Glutamatergic neuron (in vitro differentiated cells): ENCODE measurements at places on chromosomes 4 and X. TPM values are rescaled to one million over a fixed set of nuclear protein-coding genes. Genes with fewer than 3 reads are reported as not detected.

GRCh38 chrX:40056420-40056819 lies 41.3 kb downstream of the BCOR start:
- DNase-seq: no peak

DNA sequence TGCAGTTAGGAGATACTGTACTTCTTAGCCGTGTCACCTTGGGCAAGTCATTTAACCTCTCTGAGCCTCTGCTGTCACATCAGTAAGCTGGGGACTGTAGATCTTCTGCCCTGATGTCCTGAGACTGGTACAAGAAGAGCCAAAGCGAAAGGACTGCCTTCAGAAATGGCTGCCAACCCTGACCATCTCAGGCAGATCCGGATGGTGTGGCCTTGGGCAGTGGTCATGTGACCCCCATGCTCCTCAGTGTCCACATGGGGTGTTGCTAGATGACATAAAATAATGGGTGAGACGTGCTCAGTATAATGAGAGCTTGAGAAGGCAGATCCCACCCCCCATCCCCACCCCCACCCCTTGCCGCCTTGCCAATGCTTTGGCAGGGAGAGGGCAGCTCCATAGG lies 60.4 kb upstream of the MTM1 start:
- DNase-seq: no peak

ZCCHC18 gene
- 12.1 TPM for total RNA-seq

GRCh38 chrX:1502241-1502640 lies 34.7 kb downstream of the P2RY8 start:
- no peak for DNase-seq

- no peak for DNase-seq
These were observed 69.8 kb upstream of the FAT4 start for GRCh38 chr4:125244848-125245450.

- DNase-seq: no peak
These were observed 112.7 kb downstream of the PPP4R3C start for GRCh38 chrX:27350476-27350875.

GRCh38 chrX:155888139-155888538 lies 7.0 kb downstream of the VAMP7 start:
- DNase-seq: no peak

ADH4 gene
- total RNA-seq: not detected

DNA sequence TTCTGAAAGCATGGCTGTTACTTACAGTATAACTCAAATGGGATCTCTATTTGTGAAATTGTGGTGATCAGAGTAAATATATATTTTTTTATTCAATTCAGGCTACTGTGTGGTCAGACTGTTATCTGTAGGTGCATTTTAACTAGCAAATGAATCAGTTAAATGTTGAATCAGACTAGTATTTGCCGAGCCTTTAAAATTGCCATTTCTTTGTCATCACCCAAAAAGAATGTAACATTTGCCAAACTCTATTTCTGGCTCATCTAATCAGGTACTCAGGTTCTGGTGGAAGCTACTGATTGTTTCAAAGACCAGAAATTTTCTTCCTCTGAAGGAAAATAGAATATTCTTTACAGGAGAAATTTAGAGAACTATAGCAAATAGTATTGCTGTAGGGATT lies 1.8 kb upstream of the NAA15 start:
- DNase-seq: no peak

BMPR1B gene
- 2.4 TPM for total RNA-seq

- DNase-seq: no peak
These were observed 40.4 kb downstream of the RELL1 start for GRCh38 chr4:37645736-37646135.

DNA sequence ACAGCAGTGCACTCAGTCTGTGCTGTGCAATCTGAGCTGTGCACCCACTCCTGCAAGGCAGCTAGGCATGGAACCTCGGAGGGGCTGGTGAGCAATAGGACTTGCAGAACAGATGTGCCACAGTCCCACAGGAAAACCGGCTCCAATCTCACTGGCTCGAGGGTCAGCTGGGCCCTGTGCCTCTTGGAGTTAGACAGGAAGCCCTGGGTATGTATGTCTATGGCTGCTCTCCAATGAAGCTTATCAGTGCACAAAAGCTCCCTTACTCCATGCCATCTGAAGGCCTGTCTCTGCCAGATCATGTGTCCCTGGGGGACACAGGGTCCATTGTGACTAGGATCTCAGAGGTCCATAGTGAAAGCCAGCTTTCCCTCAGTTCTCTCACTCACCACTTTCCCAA lies 335.8 kb downstream of the SH3BGRL start:
- no peak for DNase-seq

DNA sequence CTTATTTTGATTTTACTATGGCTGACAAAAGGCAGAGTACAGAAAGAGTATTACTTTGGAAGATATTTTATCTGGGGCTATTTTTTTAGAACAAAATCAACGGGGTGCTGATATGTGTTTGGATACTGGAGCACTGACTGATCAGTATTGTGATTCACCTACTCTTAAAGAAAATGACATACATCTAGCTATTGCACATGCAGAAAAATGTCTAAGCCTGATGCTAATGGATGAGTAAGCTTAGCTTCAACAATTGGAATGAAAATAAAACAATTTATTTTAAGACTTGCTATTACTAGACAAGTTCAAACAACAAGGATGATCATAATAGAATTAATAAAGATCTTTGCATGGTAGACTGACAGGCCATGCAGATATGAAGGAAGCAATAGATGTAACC lies 262.0 kb downstream of the PPP1R2C start:
- no peak for DNase-seq

PITX2 gene
- total RNA-seq: 1.3 TPM

KCND1 gene
- total RNA-seq: 7.2 TPM

HDX gene
- total RNA-seq: 14.3 TPM

DNA sequence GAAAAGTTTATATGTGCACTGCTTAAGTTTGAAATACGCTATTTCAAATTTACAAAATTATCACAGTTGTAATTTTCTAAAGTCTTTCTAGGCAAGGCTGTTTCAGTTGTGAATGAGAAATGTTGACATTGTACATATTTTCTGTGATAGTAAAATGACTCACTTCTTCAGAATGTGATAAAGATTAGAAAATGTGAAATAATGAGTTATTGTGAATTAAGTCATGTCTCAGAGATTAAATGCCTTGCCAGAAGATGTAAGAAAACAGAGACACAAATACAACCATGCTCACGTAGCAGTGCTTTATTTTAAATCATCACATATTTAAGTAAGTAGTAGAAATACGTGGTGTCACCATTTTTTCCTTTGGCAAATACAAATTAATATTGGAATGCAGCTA lies 768 bp downstream of the CLCN4 start:
- DNase-seq: no peak

TRO gene
- 236 TPM for total RNA-seq

DNA sequence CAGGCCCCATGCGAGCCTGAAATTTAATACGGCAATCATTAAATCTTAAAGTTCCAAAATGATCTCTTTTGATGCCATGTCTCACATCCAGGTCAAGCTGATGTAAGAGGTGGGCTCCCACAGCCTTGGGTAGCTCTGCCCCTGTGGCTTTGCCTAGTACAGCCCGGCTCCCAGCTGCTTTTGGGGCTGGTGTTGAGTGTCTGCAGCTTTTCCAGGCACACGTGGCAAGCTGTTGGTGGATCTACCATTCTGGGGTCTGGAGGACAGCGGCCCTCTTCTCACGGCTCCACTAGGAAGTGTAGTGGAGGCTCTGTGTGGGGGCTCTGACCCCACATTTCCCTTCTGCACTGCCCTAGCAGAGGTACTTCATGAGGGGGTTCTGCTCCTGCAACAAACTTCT lies 588.9 kb downstream of the CENPC start:
- DNase-seq: no peak

USP17L21 gene
- total RNA-seq: not detected

ALPK1 gene
- total RNA-seq: 0.86 TPM

DNA sequence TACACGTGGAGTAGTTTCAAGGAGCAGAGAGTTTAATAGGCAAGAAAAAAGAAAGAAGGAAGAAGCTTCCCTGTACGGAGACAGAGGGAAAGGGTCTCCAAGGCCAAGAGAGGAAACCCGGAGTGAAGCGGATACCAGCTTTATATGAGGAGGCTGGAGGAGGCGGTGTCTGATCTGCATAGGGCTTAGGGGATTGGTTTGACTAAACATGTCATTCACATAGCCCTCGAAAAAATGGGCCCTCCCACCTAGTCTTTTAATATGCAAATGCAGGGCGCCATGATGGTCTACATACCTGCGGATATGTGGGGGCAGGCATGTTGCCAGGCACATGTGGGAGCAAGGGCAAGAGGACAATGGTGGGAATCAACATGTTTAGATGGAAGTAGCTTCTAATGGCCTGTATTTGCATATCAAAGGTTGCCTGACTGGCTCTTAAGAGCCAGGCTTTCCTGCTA lies 103.1 kb upstream of the UGT8 start:
- DNase-seq: no peak

DNA sequence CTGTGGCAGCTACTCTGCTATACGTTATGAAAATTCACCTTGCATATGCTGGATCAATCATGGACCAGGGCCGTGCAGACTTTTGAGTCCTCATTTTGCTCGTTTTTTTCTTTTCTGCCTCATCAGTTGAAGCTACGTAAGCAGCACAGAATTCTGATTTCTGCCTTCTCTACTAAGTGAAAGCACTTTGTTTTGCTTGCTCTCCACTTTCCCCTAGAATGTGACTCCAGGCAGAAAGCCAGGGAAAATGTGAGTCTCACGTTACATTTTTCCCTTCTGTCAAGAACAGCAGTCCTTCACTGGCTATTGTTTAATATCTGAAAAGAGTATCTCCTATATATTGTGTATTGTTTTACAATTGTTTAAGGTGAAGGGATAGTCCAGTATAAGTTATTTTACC lies 1840.1 kb downstream of the PCDH7 start:
- DNase-seq: no peak

HPF1 gene
- total RNA-seq: 25.0 TPM

GRCh38 chr4:86894455-86894854 lies 2.2 kb upstream of the C4orf36 start:
- DNase-seq: no peak

MAGEA11 gene
- not detected for total RNA-seq

GRCh38 chrX:25873196-25873595 lies 264.9 kb upstream of the MAGEB18 start:
- DNase-seq: no peak

DNA sequence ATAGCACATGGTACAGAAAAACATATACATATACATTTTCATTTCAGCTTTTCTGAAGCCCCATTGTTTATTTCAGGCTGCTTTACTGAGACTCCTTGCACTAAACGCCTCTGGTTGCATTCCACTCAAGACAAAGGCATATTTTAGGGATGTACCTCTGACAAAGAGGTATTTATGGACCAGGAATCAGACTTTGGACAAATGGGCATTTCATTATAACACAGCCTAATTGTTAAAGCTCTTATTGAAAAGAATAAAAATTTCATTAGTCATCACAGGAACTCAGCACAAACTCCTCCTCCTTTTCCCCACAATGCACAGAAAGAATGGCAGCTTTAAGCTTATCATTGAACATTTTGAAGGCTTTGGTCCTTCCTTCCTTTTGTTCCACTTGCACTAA lies 62.9 kb upstream of the UGT8 start:
- DNase-seq: no peak

GPR34 gene
- not detected for total RNA-seq

SASH3 gene
- not detected for total RNA-seq

- DNase-seq: no peak
These were observed 55.6 kb downstream of the N4BP2 start for GRCh38 chr4:40112027-40112792.

GRCh38 chr4:155908187-155909139 lies 5.0 kb downstream of the TDO2 start:
- no peak for DNase-seq

DNA sequence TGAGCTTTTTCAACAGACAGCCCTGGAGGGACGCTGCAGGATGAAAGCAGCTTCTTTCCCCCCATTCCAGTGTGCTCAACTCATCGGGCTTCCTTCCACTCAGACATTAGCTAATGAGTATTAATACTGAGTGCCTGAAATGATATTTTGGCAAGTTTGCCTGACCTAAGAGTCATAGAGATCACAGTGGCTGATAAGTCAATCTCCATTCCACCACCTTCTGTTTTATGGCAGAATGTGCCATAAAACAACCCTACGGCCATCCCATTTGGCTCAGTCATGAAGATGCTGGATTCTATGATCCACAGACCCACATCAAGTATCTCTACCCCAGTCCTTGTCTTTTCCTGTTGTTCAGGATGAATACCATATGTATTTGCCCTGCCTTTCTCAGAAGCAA lies 48.3 kb upstream of the MAB21L2 start:
- DNase-seq: no peak

DNA sequence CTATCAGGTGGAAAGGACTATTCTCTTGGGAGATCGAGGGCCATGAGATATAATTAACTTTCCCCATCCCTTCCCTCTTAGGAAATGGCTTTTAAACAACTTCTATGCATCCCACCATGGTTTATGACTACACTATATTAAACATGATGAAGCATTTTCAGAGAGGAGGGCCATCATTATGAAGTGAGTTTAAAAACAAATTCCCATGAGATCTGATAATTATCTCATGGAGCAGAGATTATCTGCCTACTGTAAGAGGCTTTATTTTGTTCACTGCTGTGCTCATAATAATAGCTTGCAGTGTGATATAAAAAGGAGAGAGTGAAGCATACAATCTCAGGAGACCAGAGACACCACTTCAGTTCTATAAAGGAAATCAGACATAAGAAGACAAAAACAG lies 330.5 kb upstream of the ZFP42 start:
- DNase-seq: no peak

SLC9B1 gene
- total RNA-seq: 3.1 TPM

DNA sequence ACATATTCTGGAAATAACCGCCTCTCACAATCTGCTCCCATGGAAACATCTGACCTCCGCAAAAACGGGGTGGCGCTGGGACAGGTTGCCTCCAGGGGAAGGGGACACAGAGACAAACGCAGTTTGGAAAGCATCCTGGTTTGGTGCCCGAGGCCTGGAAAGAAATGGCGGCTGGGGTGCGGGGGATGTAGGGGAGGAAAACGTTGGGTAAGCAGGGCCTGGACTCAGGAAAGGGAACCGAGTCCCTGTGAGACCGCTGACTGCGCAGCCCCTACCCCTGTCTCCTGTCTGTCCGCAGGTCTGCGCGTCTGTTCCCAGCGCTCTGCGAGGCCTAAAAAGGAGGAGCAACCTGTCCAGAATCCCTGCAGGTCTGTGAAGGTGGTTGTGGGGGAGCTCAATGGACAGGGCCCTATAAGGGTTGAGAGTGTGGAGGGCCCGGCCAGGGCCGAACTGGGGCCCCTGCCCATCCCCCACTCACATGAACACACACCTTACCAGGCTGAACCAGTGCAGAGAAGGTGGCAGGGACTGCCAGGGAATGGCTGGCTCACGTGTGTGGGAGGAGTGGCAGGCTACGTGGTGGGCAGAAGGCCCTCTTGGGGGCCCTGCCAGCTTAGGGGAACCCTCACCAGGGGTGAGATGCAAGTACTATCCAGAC lies 672 bp downstream of the TCEAL3 start:
- no peak for DNase-seq

AMOT gene
- 88.3 TPM for total RNA-seq

GRCh38 chr4:74418063-74418670 lies 26.8 kb upstream of the AREG start:
- DNase-seq: no peak

DNA sequence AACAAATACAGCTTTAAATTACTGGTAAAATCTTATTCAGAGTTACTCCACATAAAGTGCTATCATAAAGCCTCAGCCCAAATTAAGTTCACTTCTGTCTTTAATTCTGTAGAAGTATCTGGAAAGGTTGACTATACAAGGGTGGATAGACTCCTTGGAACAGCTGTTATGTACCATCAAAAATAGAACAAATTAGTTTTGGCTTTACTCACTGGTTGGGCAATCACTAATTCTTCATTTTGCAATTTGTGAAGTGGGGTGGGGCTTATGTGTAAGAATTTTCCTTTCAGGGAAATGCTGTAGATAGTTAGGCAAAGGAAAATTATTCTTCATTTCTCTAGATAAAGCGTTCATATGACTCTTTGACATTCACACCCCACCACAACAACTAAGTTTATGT lies 7.8 kb downstream of the DIAPH2 start:
- no peak for DNase-seq
